ENCODE measurements at places on chromosomes 2 and 18.

- DNase-seq, result no peak
Measured at GRCh38 chr2:174595116-174595809, 2.3 kb downstream of the WIPF1 start.

GRCh38 chr2:188527581-188527993 lies 235.9 kb downstream of the GULP1 start:
- DNase-seq, result no peak

GRCh38 chr2:71566372-71566771 lies 113.0 kb downstream of the DYSF start:
- DNase-seq, result no peak

GRCh38 chr2:27078267-27079194 lies at the start of gene EMILIN1:
Gene EMILIN1 (plus strand): TSS chr2:27078615. CDS start chr2:27079066, 451 bp downstream.
- peak; percentile 32 for DNase-seq

- no peak for DNase-seq
Measured at GRCh38 chr2:160362541-160362940, 131.1 kb downstream of the RBMS1 start.

GRCh38 chr2:68121873-68122679 lies 35.6 kb upstream of the PNO1 start:
- DNase-seq, result peak; percentile 34

DNA sequence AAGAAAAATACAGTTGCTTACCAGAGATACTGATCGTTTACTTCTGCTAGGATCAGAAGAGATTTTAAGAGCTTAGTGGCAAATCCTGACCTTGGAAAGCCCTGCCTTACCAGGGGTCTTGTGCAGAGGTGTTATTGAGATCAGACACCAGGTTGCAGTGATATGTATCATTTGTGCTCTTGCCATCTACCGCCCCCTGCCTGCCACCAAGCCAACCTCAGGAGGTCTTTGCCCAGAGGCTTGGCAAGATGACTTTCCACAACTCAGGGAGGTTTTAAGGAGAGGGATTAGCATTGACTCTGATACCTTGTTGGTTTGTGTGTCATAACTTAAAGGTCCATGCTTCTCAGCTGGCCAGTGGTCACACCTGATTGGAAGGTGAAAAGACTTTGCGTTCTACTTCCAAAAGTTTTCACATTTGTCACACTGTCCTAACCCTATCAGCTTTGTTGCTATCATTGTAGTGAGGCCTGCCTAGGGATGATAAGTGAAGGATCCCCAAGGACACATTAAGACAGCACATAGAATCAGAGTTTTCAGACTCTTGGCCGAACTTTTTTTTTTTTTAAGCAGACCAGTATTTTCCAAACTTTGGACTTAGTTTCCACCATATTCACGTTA lies 46.2 kb upstream of the MGAT5 start:
- DNase-seq, result no peak

DNA sequence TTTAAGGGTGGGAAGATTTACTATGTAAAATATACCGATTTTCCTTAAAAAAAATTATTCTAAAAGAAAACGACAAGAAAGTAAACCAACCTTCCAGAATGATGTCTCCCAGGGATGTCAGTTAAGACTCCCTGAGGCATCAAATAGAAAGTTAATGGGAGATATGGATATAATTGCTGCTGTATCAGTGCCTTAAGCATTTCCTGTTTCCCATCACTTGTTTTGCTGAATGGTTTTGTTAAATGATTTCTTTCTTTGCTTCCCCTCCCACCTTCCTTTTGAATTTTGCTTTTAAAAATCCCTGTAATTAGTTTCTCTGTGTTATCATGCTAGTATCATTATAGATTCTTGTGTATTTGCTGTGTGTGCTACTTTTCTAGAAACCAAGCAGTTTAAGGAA lies 154.3 kb upstream of the CWC22 start:
- no peak for DNase-seq

DNA sequence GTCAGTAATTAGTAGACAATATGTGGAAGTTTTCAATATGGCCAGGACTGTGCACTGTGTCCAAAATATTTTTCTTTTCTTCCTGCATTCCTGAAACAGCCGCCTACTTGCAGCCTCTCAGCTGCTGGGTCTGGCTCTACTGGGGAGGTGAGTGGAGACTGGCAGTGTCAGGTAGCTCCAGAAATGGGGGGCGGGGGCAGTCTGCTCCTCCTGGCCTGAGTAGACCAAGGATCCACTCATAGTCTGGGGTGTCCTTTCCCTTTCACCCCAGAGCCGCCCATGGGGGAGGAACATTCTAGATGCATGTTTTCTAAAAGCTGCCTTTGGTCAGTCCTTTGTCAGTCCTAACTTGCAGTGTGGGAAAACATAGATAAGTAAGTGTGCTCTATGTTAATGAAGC lies 23.7 kb downstream of the TRAF3IP1 start:
- DNase-seq, result no peak

GRCh38 chr2:133452146-133452545 lies 116.1 kb downstream of the NCKAP5 start:
- no peak for DNase-seq

DNA sequence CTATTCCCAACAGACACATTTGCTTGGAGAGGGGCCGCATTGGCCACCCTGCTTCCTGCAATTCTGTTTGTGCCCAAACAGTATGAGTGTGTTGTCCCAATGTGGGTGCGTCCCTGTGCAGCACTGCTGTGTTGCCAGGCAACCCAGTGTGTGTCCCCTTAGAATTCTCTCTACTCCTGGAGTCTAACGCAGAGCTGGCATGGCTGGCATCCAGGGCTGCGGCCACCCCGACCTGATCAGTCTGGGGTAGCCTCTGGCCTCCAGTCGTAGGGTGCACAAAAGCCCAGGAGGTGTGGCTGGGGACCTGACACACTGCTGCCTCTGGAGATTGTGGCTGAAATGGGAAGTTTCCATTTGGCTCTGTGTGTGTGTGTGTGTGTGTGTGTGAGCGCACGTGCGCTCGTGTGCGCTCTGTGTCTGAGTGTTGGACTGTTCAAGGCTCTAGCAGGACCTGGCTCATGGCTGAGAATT lies 48.0 kb downstream of the TEX44 start:
- DNase-seq, result no peak

DNA sequence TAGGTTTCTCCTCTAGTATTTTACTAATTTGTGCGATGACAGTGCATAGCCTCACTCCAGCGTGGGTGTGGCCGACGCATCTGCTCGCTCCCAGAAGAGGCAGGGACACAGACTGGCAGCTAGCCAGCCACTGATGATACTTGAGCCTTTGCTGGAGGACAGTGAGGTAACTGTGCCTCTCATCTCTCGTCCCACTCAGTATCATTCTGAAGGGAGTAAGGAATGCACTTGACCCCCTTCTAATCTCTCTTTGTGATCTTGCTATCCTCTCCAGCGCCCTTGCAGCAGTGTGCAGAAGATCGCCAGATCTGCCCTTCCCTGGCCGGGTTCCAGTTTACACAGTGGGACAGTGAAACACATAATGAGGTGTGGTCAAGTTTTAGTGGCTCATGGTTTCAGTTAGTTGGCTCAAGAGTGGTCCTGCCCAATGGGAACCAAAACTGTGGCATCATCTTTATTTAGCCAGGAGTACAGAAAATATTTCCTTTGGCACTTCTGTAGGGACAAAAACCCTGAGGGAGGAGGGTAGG lies 17.5 kb downstream of the NCAPH start:
- no peak for DNase-seq

DNA sequence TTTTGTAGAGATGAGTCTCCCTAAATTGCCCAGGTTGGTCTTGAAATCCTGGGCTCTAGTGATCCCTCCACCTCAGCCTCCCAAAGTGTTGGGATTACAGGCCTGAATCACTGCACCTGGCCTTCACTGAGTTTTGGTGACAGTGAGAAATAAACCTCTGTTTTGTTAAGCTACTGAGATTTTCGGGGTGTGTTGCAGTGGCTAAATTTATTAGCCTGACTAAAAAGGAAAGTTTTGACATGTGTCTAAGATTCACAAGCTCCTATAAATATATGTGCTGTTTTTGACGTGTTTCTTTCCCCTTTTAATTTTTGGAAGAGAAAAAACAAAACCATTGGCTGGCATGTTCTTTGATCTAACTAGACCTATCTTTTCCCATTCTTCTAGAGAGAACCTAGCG lies 190.5 kb upstream of the MC4R start:
- DNase-seq, result no peak

- no peak for DNase-seq
Measured at GRCh38 chr2:99338029-99338585, 918 bp downstream of the EIF5B start.

GRCh38 chr2:55885127-55885943 lies 38.2 kb downstream of the EFEMP1 start:
- peak; percentile 9 for DNase-seq

DNA sequence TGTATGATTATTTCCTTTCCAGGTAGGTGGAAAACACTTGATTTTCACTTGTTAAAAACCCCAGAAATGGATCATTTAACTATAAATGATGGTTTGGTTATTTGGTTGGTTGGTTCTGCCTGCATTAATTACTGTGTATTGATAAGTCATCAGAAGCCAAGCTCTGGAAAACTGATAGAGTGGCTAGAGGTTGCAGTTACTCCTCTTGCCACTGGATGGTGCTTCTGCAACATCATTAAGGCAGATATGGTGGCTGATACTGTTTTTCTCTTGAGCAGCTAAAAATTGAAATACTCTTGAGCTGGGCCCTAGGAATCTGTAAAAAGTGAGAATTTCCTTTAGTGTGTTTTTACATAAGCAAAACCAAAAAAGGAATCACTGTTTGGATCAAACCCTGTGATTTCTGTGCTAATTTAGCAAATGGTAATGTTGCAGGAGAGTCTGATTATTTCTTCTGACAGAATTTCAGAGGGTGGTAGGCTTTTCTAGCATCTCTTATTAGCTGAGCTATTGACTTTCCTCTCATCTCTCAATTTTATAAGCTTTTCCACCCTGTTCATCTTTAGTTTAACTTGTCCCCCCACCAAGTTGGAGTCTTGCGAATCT lies 54.3 kb downstream of the RAB10 start:
- no peak for DNase-seq

- DNase-seq, result no peak
Measured at GRCh38 chr18:51078026-51078425, 48.0 kb downstream of the SMAD4 start.

- DNase-seq, result no peak
Measured at GRCh38 chr2:173221132-173221695, 133.5 kb upstream of the CDCA7 start.
